ENCODE measurements at places on chromosomes 13 and 19.

GRCh38 chr13:56861476-56861875, 279.2 kb upstream of the PRR20A start:
- no peak for DNase-seq

DNA sequence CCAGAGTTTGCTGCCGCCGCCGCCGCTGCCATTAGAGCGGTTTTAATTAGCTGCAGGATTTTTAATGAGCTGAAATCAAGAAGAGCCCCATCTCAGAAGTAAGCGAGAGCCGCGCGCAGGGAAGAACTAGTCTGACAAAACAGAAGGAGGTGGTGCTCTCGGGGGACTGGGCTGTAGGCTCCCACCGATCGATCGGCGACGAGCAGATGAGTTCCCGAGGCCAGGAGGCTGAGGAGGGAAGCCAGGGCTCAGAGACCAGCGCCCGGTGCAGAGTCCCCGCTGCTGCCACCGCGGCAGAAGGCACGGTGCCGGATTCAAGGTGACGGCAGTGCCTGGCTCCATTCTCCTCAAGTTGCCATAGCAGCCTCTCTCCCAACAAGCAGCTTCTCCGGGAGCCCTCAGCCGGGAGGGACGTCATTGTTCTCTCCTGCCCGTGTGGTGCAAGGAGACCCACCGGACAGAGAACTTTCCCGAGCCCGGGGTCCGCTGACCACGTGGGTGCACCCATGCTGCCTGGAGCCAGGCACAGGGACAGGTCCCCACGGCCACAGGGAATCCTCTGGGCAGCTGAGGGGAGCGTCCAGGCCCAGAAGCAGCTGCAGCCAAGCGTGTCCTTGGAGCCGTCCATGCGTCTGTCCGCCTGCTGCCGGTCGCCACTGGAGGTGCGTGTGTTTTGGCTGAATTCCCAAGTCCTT, 62.9 kb downstream of the CHST8 start:
- no peak for DNase-seq

GRCh38 chr19:5828661-5829566, 10.6 kb downstream of the FUT6 start:
- no peak for DNase-seq

- DNase-seq, result no peak
Observed at GRCh38 chr19:29831686-29832085, 19.9 kb downstream of the CCNE1 start.

DNA sequence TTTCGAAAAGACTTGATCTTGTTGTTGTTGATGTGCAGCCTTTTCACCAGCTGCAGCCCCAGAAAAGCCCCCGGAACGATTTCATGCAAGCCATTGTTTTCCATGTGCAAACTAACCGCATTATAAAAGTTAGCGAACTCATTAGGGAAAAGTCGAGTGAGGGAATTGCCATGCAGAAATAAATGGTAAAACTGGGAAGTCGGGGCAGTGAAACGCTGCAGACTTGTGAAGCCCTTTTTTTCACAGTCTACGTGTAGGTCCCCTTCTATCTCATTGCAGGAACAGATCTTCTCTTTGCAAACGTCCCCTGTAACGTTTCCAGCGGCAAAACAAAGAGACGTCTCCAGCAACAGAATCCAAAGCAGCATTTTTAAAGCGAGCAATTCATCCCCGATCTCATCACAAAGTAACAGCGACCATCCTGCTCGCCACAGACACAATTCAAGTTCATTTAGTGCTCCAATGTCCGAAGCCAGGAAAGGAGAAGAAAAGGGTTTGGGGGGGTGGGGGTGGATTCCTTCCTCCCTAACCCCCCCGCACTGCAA, 1.1 kb downstream of the SLITRK1 start:
- no peak for DNase-seq

DNA sequence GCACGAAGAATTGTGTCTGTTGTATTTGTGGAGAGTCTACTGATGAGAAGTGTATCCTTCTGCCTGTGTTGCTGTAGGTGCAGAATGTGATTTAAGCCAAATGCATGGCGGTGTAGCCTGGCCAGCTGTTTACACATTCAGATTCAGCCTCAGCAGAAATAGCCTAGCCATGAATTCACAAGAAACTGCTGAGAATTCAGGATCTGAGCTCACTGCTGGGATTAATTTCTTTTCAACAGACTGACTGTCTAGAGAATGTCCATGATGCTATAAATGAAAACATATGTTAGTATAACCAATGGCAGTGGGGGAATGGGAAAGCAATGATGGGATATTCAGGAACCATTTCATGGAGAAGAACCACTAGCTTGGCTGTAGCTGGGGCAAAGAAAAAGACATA, 77.4 kb upstream of the RNF113B start:
- DNase-seq, result no peak

- no peak for DNase-seq
Observed at GRCh38 chr19:47444388-47444821, 25.1 kb upstream of the MEIS3 start.

- no peak for DNase-seq
Observed at GRCh38 chr19:10334588-10335351, 1.4 kb upstream of the RAVER1 start.

- no peak for DNase-seq
Observed at GRCh38 chr19:54109651-54110050, 5.8 kb downstream of the TFPT start.

DNA sequence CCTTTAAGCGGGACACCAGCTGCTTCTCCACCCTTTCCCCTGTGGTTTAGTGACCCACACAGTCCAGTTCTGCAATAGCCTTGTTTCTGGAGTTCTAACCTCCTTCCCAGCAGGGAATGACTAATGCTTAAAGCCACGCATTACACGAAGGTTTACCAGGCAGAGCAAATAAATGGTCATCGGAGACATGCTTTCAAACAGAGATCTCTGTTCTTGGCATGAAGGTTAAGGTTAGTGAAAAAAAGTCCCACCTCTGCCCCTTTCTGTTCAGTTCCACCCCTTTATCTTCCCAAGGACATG, 25.3 kb upstream of the MEDAG start:
- no peak for DNase-seq

DNA sequence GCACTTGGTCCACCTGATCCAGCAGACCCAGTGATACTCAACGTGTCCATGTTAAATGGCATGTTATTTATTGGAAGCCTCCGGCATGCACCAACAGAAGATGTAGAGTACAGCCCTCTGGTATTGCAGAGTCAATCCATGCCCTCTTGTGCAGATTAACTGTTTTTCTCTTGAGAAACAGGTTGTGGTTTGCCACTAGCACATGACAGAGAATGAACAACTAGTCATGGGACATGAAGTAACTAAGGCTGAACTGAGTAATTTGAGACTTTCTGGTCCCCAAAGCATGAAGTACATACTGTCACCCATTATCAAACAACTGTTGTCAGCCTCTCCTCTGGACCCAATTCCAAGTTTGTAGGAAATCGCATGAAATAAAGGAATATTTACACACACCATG, 3.2 kb downstream of the ZNF562 start:
- no peak for DNase-seq

- DNase-seq, result no peak
Observed at GRCh38 chr13:98960606-98961502, 17.0 kb downstream of the DOCK9 start.

GRCh38 chr19:23262920-23263319, 12.7 kb upstream of the ZNF724 start:
- DNase-seq, result no peak

- peak; percentile 16 for DNase-seq
Observed at GRCh38 chr13:94674609-94675348, 37.6 kb downstream of the SOX21 start.

- no peak for DNase-seq
Observed at GRCh38 chr13:102900193-102900608, 54.4 kb downstream of the ERCC5 start.

GRCh38 chr13:37443538-37443937, 155.0 kb downstream of the POSTN start:
- DNase-seq, result no peak

GRCh38 chr13:76750126-76750525, 136.1 kb downstream of the KCTD12 start:
- no peak for DNase-seq

DNA sequence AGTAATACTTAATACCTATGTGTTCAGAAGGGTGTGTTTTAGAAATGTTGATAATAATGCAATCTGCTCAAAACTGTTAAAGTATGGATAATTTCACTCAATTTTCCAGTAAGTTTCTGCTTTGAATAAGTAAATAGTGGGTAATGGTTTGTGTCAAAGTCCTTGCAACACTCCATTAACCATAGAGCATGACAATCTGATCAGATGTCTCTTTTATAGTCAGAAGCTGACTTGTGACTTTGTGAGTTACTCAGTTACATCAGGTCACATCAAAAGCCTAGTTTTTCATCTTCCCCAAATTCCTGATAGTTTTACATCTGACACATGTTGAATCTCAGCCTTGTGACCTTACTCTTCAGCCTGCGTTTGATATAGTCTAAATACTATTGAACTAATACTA, 338.0 kb downstream of the EFNB2 start:
- no peak for DNase-seq

- no peak for DNase-seq
Observed at GRCh38 chr19:7931221-7932061, 5.5 kb upstream of the CTXN1 start.
